DMS53 (cell line): ENCODE measurements at places on chromosomes 7 and 10.

DNA sequence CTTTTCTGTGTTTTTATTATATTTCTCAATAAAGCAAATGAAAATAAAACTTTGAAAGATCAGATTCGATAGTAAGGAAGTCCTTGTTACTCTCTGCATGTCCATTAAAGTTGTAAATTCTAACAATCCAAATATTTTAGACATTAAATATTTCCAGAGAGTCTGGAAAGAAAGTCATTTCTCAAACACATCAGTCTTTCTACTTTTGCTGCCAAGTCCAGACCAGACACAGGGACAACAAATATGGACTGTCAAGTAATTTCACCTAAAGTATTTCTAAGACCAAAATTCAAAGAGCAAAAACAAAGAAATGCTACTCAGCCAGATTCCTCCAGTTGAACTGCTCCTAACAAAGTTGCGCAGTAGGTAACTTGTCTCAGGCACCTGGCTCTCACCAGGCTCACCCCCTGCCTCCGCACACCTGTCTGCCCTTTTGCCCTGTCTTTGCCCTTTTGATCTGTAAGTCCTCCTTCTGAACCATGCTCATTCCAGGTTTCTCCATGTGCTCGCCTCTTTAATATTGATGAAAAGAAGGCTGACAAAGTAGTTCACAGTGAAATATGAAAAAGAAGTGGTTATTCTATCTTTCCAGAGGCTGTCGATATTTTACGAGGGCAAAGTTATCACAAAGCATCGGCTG is 300.5 kb downstream of the C7orf25 start:
- no peak for DNase-seq

GRCh38 chr10:2464483-2464882 is 602.9 kb upstream of the PFKP start:
- DNase-seq: no peak

DNA sequence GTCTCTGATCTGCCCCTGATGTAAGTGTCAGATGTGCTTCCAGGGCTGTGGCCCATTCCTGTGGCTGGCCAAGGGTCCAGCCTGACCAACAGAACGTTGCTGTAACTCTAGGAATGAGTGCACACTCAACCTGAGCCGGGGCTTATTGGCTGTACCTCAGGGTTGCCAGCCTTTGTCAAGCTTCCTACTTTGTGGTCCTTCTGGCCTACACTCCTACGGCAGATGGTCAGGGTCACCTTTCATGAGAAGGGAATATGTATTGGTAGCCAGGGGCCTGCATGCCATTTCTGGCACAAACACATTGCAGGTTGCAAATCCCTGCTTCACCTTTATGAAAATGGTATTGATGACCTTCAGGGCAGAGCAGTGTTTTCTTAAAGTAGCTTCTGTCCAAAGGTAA is 64.5 kb downstream of the MTURN start:
- no peak for DNase-seq

DNA sequence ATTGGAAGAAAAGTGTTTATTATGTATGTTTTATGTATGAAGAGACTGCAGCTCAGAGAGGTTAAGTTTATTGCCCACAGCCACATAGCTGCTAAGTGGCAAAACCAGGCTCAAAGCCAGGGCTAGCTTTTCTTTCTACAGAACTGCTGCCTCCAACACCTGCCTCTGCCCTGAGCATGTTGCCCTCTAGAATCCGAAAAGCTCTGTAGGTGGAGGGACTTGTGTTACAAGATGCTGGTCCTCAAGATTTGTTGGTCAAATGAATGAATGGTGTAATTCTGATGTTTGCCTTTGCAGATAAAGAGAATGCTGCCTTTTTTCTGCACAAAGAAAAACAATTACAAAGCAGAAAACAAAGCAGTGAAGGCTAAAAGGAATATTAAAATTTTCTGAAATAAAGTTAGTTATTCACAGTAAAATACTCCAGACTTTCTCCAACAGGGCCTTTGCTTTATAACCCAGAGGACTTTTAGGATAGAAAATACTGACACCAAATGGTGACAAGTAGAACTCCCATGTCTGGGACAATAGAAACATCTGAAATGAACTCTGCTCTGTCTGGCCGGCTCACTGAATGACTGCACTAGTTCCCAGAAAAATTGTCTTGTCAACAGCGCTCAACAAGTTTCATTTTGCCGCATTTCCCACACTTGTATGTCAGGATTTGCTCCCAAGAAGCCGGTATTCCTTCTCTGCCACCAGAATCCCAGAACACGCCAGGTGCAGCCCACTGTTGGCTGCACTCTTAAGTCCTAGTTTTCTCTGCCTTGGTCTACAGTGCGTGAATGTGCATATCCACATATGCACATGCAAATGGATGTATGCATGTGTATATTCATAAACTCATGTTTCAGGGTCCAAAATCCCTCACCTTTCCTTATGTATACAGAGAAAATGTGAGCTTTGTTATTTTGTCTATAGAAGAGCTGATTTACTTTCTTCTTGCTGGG is 11.0 kb upstream of the DNTT start:
- DNase-seq: peak; percentile 82

GRCh38 chr7:96320442-96320841 is 1.5 kb downstream of the SLC25A13 start:
- no peak for DNase-seq

GRCh38 chr10:116637830-116638229 is 17.1 kb downstream of the PNLIPRP2 start:
- no peak for DNase-seq

DNA sequence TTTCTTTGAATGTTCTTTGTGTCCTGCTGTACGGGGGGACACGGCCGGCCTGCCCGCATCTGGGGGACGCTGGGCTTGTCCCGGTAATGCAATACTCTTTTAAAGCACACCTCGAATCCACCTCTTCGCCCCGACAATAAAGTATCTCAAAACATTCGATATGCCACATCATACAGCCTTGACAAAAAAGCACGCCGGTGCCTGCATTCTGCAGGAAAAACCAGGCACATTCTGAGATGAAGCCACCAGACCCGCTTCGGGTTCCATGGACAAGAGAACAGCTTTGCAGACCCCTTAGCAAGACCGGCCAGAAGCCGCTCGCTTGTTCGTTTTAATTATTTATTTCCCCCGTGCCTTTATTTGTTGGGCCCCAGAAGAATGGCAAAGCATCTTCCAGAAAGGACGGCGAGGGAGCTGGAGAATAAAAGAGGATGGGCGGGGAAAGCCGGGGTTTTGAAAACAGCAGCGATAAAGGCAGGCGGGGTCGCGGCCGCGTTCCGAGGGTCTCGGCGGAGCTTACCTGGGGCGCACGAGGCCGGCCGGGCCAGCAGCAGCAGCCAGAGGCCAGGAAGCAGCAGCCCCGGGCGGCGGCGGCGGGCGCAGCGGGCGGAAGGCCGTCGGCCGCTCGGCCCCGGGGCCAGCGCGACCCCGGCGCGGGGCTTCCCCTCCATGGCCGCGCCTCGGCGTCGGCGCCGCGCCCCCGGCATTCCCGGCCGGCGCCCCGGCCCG is 462 bp downstream of the KIAA1549 start:
- peak; percentile 64 for DNase-seq

- DNase-seq: no peak
These were observed 34.4 kb downstream of the CSGALNACT2 start for GRCh38 chr10:43172645-43173044.

DNA sequence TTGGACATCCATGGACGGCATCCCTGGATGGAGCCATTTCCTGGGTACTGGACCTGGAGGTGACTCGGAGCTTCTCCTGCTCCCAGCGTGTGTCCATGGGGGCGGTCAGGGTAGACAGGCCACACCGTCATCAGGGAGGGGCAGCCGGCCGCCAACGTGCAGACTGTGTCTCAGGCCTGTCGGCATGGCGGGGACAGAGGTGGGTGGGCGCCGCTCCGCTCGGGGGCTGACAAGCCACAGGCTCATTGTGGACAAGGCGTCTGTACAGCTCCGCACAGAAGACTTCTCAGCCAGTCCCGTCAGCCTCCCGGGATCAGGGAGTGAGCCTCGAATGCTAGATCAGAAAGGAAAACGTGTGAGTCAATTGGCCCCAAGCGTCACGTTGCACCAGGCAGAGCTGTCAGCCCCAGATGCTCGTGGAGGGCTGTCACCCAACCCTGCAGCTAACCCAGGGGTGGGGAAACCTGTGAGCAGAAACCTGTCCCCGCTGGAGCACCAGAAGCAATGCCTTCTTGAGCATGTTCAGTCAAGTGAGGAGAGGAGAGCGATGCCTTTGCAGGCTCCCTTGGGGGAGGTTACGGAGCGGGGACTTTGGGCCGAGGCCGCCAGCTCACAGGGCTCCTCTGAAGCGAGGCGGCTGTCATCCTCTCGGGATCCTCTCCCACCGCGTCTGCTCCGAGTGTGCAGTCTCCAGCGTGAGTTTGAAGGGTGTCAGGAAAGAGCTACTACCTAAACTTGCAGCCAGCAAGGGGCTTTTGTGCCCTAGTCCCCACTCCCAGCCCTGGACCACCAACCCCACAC is 16.0 kb upstream of the DPYSL4 start:
- DNase-seq: no peak

- peak; percentile 76 for DNase-seq
These were observed 272.9 kb upstream of the ZWINT start for GRCh38 chr10:56633876-56634452.

DNA sequence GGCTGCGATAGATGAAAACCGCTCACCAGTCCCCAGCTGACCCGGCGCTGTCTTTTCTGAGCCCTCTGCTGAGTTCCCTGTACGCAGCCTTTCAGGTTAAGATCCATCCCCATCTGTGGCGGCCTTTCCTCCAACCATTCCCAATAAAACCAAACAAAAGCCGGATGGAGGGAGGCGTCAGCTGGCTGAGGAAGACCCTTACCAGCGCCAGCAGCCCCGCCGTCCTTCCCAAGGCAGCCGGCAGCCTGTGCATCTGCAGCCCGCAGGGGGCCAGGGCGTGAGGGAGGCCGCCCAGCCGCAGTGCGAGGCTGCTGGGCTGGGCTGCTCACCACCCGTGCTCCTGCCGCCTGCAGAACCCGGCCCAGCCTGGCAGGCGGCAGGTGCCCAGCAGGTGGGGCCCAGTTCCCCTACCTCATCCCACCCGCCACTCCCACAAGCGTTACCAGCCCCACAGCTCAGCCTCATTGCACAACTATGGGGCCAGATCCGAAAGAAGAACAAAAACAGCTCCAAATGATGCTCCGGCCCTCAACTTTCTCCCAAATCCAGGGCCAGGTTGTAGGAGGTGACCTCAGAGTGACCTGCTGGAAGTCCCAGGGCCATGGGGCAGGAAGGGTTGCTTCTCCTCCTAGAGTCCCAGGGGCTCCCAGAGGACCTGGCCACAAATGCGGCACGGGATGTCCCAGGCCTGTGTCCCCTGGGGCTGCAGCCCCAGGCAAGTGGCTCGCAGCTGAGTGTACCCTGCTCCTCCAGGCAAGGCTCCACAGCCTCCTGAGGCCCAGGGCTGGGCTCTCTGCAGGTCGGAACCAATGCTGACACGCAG is 23.8 kb downstream of the PAPOLB start:
- no peak for DNase-seq

GRCh38 chr7:29255199-29255878 is 60.8 kb downstream of the CHN2 start:
- DNase-seq: peak; percentile 28
